ENCODE measurements at places on chromosomes 4 and X.

DNA sequence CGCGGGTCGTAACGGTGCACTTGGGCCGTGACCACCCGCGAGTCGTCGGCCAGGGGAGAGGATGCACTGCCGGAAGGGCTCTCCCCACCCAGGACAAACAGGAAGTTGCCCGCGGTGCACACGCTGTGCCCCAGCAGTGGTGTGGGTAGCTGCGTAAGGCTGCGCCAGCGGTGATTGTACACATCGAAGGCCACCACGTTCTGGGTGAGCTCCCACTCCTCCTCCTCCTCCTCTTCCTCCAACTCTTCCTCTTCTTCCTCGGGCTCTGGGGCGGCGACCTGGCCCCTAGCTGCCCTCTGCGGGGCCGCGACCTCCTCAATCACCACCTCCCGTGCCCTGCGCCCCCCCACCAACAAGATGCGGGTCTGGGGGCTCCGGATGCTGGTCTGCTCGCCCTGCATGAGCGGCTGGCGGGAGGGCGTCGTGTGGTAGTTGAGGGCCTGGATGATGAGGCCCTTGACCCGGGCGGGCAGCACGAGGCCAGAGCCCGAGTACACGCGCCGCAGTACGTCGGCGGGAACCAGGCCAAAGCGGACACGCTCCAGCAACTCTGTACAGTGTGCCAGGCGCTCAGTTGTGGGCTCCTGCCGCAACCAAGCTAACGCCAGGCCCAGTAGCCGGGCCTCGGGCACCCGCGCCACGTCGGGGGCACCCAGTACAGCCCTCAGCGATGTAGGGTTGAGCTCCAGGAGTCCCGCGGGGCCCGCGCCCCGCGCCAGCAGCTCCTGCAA, 1.4 kb downstream of the KLHL34 start:
- no peak for DNase-seq

- no peak for DNase-seq
Measured at GRCh38 chrX:63349307-63349706, 1.8 kb downstream of the SPIN4 start.

DNA sequence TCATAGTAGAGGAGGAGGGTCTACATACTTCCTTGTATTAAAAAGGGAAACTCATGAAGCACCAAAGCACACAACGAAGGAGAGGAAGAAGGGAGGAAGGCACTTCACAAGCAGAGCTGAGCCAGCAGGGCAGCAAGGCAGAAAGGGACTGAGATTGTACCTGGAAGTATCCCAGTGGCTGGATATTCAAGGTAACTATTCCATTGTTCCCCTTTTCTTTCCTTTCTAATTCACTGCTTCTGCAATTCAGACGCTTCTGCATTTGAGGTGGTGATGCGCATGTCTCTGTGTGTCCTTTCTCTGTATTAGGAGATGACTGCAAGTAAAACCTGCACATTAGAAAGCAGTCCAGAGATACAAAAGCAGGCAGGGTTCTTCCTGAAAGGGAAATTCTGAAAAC, 54.9 kb downstream of the UBQLN2 start:
- DNase-seq: no peak

GRCh38 chr4:71212216-71212615, 126.6 kb upstream of the SLC4A4 start:
- DNase-seq: no peak

DNA sequence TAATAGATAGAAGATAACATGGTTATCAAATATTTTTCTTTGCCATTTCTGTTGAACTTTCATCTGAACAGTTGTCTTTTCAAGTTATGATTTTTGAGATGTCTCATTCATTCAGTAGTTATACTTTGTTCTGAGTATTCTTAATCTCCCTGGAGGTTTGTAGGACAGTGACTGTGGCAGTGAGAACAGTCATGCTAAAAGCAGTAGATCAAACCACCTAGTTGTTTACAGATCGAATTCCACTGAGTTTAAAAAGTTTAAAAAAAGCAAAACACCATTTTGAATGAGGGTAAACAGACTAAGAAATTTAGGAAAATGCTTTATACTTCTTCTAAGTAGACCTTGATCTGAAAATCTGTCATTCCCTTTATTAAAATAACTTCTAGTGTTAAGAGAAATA, 107.2 kb downstream of the CEP135 start:
- no peak for DNase-seq

Data from NCI-H1694 (cell line).